NCI-H187 (cell line): ENCODE measurements at places on chromosomes 5 and 9.

GRCh38 chr5:168883281-168883741, 304.1 kb upstream of the PANK3 start:
- DNase-seq, result no peak

DNA sequence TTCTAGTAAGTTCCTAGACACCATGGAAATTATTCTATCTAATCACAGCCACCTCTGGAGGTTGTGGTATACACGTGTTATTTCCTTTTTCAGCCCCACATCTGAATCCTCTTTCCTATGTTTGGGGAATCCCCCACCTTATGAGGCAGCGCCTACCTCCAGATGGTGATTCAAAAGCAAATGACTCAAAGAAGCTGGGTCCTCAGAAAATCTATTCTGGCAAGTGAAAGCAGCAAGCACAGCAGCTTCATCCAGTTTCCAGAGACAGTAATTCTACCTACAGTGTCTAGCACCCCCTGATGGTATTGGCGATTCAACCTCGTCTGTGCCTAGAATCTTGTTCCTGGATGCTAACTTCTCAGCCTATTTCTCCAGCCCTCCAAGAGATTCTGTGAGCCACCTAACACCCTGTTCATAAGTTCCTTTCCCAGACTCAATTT, 43.0 kb downstream of the STRBP start:
- DNase-seq, result no peak

DNA sequence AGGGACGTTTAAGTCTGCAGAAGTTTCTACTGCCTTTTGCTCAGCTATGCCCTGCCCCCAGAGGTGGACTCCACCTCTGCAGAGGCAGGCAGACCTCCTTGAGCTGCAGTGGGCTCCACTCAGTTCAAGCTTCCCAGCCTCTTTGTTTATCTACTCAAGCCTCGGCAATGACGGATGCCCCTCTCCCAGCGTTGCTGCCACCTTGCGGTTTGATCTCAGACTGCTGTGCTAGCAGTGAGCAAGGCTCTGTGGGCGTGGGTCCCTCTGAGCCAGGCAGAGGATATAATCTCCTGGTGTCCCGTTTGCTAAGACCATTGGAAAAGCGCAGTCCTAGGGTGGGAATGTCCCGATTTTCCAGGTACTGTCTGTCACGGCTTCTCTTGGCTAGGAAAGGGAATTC, 2188.5 kb upstream of the WWC1 start:
- DNase-seq, result no peak

- no peak for DNase-seq
Measured at GRCh38 chr5:53552561-53552960, 7.9 kb upstream of the NDUFS4 start.

GRCh38 chr9:28668158-28668557, 1094.9 kb upstream of the C9orf72 start:
- DNase-seq, result no peak

DNA sequence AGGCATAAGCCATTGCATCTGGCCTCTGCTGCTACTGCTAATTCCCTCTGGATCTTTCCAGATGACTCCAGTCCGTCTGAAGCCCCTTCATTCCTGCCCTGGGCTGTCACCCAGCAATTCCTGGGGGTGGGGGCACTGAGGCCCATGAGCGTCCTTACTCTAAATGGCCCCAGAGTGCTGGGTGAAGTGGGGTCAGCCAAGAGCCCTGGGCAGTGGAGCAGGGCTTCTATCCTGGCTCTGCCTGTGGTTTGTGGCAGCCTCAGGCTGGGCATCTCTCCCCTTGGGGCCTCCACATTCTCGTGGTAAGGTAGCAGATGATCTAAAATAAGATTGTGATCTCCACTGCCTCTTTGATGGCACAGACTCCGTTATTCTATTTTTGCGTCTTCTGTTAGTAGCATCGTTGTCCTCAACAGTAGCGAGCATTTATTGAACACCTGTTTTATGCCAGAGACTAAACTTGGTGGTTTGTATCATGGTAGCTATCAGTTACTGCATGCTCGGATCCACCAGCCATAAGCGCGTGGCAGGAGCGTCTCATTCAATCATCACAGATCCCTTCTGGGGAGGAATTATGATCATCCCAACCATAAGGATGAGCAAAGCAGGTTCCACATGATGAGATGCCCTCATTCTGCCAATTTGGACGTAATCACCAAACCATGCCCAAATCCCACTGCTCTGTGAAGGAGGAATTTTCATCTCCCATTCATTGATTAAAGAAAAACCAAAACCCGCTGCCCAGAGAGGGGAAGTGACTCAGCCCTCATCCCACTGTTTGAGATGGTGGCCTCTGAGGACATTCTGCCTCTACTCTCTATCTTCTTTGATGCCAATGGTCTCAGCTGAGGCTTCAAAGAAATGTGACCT, 21.9 kb upstream of the DUSP1 start:
- DNase-seq, result no peak

- DNase-seq, result no peak
Measured at GRCh38 chr5:107853031-107853430, 182.3 kb upstream of the EFNA5 start.
